ENCODE measurements at places on chromosomes 6 and 20. TPM values are rescaled to one million over a fixed set of nuclear protein-coding genes. Genes with fewer than 3 reads are reported as not detected.
A peak's percentile ranks its signal among the peaks of the same experiment; 100 is the strongest.

- DNase-seq = peak; percentile 95
Measured at GRCh38 chr6:32195902-32196681, 3.6 kb upstream of the GPSM3 start.

DNA sequence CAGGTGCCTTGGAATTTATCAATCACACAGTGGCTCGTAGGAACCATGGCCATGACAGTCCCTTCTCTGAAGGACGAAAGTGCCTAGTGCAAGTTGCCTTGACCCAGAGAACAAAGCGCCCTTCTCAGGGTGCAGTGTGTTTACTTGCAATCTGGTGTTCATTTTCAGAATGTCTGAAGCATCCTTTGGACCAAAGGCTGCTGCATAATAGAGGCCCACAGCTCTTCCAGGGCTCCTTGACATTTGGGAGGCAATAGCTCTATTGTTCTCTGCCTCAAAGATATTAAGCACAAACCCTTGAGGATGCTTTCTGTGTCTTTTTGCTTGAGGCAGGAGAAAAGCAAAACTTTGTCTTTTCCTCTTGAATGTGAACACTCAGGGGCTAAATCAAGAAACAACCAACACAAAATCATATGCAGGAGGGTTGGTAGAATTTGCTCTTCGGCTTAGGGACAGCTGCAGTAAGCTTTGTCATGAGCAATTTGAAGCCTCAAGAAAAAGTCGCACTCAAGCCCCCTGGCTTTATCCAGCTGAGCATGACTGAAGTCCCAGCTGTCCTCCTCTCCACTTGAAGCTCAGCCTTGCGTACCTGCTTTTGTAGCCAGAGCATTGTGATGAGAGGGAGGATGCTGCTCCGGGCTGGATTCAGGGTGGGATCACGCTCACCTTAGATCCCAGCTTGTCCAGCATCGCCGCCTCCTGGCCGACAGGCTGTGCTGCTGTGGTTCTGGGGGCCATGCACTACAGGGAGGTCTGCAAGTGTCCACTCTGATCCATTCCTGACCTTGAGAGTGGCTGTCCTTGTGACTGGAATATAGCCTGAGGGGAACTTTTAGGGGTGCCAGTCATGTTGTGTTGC is 495.4 kb downstream of the CDH26 start:
- no peak for DNase-seq

PCMT1 gene
- total RNA-seq = 182 TPM

ZC2HC1B gene
- not detected for total RNA-seq

LTA gene
- total RNA-seq = not detected

LATS1 gene
- 9.1 TPM for total RNA-seq

Measured in Right ventricle myocardium superior (tissue), 1 donor.